ENCODE measurements at places on chromosomes 16 and 17. TPM values are rescaled to one million over a fixed set of nuclear protein-coding genes. Genes with fewer than 3 reads are reported as not detected.

Gene ARHGAP44
- 2.7 TPM for total RNA-seq

Gene PROCA1
- total RNA-seq = 1.1 TPM

Gene HBM
- total RNA-seq = not detected

Gene ABR
- 99.6 TPM for total RNA-seq

Gene MEFV
- not detected for total RNA-seq

Gene ZNF48
- 13.0 TPM for total RNA-seq

Data from A549 treated with CORT108297 at 1 μM for 4 hours (cell line).